ENCODE measurements at places on chromosomes 11 and 22.

DNA sequence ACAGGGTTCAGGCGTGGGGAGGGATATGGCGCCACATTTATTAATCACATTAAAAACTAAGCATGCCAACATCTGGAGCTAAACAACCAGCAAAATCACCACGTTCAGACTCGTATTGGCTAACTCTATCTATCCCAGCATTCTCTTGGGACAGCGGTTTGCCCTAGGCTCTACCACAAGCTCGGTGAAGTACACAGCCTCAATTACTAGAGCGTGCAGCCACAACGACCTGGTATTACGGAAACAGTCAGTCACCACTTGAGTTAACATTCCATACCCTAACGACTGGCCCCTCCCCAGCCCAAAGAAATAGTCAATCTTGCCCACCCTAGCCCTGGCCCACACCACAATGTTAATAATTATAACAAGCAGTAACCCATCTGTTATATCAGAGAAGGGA is 32.1 kb downstream of the APOL5 start:
- DNase-seq = no peak

DNA sequence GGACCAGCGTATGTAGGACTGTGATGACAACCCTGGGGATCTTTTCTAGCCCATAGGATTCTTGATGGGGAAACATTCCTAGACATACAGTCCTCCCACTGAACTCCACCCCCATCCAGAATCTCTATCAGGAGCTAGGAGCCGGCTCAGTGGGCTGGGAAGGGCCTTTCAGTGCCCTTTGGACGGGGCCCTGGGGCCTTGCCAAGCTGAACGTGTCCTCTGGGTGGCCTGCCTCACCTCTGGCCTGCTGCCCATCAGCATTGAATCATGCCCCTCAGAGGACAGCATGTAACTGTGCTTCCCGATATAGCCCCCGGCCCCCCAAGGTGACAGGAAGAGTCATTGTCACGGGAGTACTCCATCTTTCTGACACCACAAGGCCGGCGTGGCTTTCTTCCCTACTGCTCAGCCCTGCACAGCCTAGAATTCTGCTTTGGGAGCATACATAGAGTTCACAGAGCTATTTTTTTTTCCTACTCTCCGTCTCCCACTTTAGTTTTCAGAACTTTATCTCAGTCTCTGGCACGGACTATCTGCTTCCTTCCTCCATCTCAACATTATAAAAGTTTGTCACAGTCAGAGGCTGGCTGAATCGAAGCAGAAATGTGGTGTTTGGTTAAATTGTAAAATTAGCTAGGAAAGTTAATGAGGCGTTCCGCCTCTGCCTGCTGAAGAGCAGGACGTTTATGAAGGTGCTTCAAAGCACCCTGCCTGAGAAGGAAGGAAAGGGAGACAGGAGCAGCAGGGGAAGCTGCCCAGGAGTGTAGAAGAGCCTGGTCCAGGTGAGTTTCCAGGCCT is 111.9 kb downstream of the ZBTB16 start:
- no peak for DNase-seq

DNA sequence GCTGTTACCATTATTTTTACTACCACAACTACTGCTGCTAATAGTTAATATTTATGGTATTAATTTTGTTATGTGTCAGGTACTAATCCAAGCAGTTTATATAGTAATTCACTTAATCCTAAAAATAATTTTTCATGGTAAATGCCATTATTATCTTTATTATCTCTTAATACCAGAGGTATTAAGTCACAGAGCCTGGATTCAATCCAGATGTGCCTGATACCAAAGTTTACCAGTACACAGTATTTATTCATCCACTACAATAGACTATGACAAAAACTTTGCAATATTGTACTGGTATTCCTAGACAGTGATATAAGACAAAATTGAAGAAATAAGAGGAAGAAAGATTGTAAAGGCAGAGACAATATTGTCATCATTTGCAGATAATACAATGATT is 24.5 kb downstream of the MAP6 start:
- DNase-seq = no peak

GRCh38 chr11:12465332-12465731 is 88.0 kb downstream of the PARVA start:
- DNase-seq = no peak

DNA sequence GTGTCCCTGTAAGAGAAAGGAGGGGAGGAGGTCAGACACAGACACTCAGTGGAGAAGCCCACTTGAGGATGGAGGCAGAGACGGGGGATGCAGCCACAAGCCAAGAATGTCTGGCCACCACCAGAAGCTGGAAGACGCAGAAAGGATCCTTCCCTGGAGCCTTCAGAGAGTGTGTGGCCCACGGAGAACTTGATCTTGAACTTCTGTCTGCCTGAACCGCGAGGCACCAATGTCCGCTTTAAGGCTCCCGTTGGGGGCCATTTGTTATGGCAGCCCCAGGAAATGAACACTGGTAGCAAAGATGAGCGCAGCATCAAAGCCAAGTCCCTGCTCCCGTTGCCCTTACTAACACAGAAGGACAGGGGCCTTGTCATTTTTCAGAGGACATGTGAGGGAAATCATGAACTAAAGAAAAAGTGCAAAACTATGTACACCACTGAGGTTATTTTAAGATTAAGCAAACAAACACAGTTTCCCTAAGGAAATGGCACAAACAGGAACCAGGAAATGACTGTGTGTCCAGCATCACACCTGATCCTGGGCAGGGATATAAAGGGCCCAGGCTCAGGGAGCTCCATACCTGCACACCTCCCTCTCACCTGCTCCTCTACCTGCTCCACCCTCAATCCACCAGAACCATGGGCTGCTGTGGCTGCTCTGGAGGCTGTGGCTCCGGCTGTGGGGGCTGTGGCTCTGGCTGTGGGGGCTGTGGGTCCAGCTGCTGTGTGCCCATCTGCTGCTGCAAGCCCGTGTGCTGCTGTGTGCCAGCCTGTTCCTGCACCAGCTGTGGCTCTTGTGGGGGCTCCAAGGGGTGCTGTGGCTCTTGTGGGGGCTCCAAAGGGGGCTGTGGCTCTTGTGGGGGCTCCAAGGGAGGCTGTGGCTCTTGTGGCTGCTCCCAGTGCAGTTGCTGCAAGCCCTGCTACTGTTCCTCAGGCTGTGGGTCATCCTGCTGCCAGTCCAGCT is at the start of gene KRTAP5-6:
KRTAP5-6 (plus strand) TSS at position 588 of the 963 bp plus-strand sequence; CDS start at position 639, 51 bp downstream.
- no peak for DNase-seq

Measured in NCI-H524 (cell line).